ENCODE measurements at places on chromosomes 2 and 18.

DNA sequence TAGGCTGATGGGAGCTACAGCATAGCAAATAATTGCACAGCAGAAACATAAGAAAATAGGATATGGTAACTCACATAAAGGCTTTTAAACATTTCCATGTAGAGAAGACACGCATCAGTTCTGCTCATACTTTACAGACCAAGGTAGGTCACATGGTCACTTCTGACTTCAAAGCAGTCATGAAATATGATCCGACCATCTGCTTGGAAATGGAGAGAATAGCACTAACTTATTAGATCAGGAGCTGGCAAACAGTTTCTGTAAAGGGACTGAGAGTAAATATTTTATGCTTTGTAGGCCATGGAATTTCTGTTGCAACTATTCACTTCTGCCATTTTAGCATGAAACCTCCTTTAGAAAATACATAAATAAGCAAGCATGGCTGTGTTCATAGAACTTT is 936.6 kb upstream of the FANCL start:
- no peak for DNase-seq

- DNase-seq, result no peak
These were observed 107.1 kb upstream of the ODC1 start for GRCh38 chr2:10554961-10555809.

DNA sequence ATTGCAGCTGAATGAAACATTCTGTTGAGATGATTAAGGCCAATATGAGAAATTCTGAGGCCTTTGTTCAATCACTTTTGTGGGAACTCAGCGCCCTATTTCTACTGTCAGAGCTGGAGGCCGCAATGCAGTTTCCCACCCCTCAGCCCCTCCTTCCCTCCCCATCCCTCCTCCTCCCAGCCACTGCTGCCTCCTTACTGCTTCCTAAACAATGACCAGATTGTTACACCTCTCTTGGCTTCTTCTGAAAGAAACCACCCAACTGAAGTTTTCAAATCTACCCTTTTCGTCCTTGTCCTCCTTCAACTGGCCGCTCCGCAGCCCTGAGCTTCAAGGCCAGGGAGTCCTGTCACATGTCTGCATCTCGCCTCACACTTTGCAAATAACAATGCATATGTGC is 36.7 kb upstream of the MAPK4 start:
- DNase-seq, result no peak

- DNase-seq, result no peak
These were observed 565.6 kb downstream of the TMEM182 start for GRCh38 chr2:103327386-103327785.

- DNase-seq, result no peak
These were observed 36.9 kb downstream of the MSH6 start for GRCh38 chr2:47819834-47820233.

- no peak for DNase-seq
These were observed 149.3 kb upstream of the HAAO start for GRCh38 chr2:42941633-42942176.

GRCh38 chr18:55473058-55473457 is 114.9 kb downstream of the TCF4 start:
- DNase-seq, result no peak

DNA sequence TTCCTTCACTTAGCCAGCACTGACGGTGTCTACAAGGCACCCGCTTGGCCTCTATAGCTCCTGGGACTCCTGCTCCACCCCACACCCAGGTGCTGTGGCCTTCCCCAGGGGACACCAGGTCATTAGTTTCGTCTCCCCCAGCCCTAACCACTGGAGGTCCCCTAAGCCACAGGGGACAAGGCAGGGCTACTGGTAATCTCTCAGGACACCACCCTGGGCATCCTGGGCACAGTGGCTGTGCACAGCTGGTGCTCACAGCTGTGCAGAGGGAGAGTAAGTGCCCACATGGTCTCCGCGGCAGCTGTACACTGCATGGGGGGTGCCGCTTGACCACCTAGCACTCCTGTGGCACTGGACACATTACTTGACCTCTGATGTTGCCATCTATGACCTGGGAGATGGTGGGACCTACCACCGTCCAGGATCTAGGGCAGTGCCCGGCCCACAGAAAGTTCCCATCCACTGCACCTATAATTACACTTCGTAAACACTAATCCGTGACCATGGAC is 134.0 kb downstream of the HDAC4 start:
- no peak for DNase-seq

- DNase-seq, result no peak
These were observed 119.3 kb downstream of the STPG4 start for GRCh38 chr2:47035615-47036488.

DNA sequence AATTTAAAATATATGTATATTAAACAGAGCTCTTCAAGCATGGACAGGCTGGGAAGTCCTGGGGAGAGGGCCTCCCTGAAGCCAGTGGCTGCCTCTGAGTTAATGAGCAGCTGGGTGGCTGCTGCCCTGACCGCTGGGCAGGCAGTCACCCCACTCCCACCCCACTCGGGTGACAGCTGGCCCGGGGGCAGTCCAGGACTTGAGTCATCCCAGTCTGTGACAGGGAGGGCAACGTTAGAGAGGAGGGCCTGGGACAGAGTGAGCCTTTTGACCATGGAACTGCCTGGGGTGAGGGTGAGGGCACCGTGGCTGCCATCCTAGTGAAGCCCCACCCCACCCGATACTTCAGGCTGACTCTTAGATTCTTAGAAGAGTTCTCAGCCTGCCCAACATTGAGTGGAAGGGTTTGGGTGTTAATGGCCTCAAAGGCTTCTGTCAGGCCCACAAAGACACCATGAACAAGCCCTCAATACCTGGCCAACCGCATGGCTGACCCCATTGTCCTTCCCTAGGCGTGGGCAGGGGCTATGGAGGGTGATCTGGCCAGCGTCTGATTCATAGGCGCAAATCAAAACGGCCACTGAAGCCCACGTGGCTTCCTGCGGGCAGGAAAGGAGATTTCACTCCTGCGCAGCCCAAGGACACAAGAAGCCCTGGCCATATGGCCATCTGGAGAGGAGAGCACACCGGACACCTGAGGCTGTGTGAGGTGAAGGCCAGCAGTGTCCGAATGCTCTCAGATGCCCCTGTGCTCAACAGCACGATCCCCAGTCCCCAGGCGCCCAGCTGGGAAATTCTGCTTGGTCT is 47.5 kb downstream of the MRPS5 start:
- DNase-seq, result no peak

DNA sequence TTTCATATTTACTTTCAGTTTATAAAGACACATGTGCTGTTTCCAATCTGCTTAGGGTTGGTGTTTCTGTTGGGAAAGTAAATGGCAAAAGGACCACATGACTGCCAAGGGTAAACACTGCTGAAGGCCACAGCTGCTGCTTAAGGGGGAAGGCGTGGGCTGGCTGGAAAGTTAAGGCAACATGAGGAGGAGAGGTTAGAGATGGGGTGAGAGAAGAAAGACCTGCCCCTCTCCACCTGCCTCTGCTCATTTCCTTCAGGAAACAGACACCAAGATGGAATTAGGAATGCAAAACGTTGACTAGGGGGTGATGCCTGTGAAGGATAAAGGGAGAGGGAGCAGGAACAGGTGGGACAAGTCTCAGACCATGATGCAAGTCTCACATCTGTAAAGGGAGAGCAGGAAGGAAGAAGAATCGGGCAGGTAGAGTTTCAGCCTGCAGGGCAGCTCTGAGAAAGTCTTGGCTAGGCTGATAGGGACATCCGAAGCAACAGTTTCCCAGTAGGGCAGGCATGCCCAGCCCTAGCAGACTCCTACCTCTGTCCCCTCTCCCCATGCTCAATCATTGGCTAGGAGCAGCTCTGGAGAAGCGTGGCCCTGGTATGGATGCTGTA is 86.0 kb downstream of the CDC42EP3 start:
- DNase-seq, result no peak

DNA sequence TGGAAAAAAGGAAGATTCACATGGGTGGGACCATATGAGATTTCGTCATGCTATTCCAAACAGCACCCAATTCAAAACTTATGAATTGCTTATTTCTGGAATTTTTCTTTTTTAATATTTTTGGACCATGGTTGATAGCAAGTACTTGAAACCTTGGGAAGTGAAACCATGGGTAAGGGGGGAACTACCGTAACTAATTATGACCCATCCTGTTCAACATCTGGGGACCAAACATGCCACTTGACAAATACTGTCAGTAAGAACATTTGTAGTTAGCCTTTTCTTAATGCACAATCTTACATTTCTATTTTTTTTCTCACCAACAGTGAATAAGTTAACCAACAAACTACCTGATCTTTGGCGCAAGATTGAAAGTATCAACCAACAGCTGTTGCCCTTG is 105.7 kb upstream of the TTC39C start:
- no peak for DNase-seq

DNA sequence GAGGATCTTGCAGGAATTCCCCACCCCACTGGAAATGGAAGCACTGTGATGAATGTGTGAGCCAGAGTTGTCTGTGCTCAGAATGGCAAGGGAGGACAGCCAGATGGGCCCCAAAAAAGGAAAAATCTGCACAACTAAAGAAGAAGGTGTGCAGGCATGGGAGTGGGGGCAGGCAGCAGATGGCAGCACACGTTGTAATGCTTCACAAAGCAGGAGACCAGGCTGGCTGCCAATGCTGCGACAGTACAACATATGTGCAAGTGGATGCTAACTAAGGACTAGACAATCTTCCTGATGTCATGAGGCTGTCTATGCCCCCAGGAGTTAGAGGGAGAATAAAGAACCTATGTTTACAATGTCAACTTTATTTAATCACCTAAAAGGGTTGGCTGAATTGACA is 27.2 kb downstream of the ST6GAL2 start:
- no peak for DNase-seq

DNA sequence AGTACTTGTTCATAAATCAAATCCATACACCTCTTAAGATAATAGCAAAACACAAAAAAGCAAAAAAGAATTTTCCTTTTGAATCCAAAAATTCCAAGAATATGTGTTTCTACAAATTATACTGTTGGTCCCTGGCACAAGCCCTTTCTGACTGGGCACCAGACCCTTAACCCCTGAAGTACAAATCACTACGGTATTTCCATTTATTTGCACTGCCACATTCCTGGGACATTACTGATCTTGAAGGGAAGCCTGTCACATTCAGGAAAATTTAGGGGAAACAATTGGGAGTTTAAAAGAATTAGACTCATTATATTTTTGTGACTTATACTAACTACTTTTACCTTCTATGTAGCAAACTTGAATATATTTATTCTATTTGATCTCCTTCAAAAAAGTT is 98.8 kb downstream of the ZNF521 start:
- no peak for DNase-seq

DNA sequence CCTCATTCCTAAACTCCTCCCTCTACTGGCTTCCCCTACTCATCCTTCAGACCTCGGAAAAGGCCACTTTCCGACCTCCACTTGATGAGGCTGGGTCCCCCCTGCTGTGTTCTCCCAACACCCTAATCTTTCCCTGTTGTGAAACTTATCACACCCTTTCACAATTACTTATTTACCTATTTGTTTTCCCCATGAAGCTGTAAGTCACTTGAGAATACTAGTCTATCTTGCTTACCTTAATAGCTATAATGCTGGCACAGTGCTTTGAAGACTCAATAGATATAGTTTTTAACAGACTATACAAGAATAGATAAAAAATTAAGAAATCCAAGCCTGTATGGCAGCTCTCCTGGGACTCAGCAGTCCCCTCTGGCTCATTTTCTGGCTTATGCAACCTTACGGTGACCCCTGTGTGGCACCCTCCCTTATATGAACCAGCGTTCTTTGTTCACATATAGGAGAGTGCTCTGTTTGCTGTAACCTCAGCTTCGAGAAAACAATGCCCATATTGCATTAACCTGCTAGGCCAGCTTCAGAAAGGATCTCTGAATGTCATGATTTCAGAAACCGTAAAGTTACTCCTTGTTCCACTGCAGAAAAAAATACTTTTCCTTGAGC is 220.4 kb upstream of the PKDCC start:
- DNase-seq, result no peak

All from activated CD4-positive, alpha-beta T cell treated with anti-CD3 and anti-CD28 coated beads, Interleukin-2, amount 50 U/mL, for 1 hour (primary cell).